Effector memory CD4-positive, alpha-beta T cell (primary cell): ENCODE measurements at places on chromosomes 4 and X.

- DNase-seq: no peak
Observed at GRCh38 chrX:51665981-51666380, 16.6 kb downstream of the CENPVL2 start.

- no peak for DNase-seq
Observed at GRCh38 chr4:84110040-84110439, 389.1 kb downstream of the NKX6-1 start.

- DNase-seq: no peak
Observed at GRCh38 chrX:74509989-74510388, 88.7 kb downstream of the SLC16A2 start.

- DNase-seq: no peak
Observed at GRCh38 chr4:17544831-17545234, 29.9 kb downstream of the CLRN2 start.

GRCh38 chr4:184812651-184813181 is 13.1 kb downstream of the ACSL1 start:
- no peak for DNase-seq

DNA sequence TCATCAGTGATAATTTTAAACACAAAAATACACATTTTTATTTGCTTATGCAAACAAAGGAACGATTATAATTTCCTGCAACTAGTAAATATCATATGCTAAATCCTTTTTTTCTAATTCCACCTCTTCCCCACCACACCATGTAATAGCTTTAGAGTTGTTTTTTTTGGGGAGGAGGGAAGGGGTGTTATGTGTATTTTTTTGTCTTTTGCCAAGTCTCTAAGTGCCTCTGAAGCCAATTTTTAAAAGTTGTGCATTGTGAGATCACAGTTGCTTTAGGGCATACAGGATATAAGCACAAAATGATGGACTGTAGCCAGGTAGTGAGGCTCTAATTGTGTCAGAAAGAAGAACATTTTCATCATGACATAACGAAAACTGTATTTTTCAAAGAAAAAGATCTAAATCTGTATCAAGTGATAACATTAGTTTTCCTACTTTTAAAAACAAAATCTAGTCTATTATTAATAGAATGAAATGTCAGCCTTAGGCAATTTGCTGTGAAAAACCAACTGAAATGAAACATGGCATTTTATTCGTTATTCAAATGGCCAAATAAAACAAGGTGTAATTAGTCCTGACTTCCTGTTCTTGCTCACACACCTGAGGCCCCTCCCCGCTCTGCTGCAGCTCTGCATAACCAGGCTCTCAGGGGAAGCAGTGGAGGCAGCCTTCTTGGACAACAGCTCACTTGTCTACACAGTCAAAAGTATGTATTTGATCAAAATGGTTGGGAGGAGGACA is 157.4 kb downstream of the PALLD start:
- no peak for DNase-seq

DNA sequence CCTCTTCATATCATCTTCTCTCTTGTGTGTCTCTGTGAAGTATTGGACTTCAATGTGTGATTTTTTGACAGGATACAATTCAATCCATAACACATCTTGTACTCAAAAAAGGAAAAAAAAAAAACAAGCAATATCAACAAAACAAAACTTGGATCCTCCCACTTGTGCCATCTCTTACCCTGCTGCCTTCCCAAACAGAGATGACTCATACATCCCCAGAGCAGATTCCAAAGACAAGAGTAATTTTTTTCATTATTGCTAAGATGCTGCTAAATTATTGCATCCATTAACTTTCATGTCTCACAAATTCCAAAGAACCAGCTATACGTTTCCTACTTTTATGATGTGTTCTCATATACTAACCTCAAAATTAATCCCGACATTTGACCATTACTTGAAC is 479.2 kb downstream of the GBA3 start:
- no peak for DNase-seq

DNA sequence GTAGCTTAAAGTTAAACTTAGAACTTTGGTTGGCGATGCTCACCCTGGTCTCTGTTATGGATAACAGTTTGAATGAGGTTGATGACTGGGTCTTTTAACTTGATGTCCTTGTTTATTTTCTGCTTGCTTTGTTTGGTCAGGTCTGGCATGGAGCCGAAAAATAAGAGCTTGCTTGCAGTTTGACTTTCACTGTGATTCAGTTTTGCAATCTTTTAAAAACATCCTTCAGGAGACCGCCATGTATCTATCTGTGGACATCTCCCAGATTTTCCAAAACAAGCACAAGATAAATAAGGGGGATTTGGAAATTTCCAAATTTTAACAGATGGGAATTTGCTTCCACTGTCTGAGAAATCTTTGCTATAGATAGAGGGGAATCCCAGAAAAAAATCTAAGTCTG is 246.7 kb downstream of the PALLD start:
- DNase-seq: no peak

- no peak for DNase-seq
Observed at GRCh38 chr4:52107336-52107735, 56.2 kb downstream of the SPATA18 start.

GRCh38 chr4:162442128-162442527 is 278.3 kb upstream of the FSTL5 start:
- no peak for DNase-seq

DNA sequence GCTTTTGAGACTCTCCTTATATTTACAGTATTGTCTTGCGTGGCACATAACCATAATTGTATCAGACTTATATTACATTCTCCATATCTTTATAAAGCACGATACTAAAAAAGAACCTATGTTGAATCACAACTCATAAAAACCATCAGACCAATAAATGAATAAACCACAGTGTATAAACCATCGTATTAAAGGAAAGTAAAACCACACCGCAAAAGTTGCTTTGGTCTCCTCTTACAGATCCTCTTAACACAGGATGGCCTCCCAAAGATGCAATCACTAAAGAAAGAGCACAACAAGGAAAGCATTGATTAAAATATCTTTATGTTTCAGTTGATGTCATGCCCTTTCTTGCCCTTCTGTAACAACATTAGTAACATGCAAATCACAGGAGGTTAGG is 437.9 kb downstream of the AFF2 start:
- no peak for DNase-seq
